ENCODE measurements at places on chromosomes 16 and 17. TPM values are rescaled to one million over a fixed set of nuclear protein-coding genes. Genes with fewer than 3 reads are reported as not detected.

- H3K4me3 ChIP-seq, result peak overlapping the region; percentile 54
- peaks cover 42% of the 10 kb centered on the region for H3K27me3 ChIP-seq
- DNase-seq, result no peak
- H3K27ac ChIP-seq, result no peak overlapping the region
Observed at GRCh38 chr16:1334739-1335138, 1.3 kb downstream of the BAIAP3 start.

Gene TNK1
- 4.1 TPM for total RNA-seq

GRCh38 chr16:46790599-46791270 is 40.2 kb downstream of the C16orf87 start:
- no peaks in the 10 kb centered on the region for H3K27me3 ChIP-seq
- H3K4me3 ChIP-seq, result peak overlapping the region; percentile 71
- H3K4me1 ChIP-seq, result no peaks in the 10 kb centered on the region

DNA sequence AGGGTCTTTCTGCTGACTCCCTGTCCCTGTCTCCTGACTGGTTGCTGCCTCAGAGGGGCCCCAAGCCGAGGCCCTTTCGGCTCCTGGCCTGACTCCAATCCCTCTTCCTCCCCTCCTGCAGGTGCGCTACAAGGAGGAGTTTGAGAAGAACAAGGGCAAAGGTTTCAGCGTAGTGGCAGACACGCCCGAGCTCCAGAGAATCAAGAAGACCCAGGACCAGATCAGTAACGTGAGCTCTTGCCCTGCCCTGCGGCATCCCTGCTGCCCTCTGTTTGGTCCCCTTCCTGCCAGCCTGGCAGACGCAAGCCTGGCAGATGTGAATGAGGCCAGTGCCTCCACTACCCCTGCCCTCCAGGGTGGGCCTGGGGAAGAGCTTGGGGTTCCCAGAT is 27.1 kb upstream of the LASP1NB start:
- no peaks in the 10 kb centered on the region for H3K27me3 ChIP-seq
- H3K27ac ChIP-seq, result peak overlapping the region; percentile 78
- H3K4me3 ChIP-seq, result peak overlapping the region; percentile 5
- peaks cover 83% of the 10 kb centered on the region for H3K36me3 ChIP-seq

Gene NLRC3
- total RNA-seq, result 3.9 TPM

DNA sequence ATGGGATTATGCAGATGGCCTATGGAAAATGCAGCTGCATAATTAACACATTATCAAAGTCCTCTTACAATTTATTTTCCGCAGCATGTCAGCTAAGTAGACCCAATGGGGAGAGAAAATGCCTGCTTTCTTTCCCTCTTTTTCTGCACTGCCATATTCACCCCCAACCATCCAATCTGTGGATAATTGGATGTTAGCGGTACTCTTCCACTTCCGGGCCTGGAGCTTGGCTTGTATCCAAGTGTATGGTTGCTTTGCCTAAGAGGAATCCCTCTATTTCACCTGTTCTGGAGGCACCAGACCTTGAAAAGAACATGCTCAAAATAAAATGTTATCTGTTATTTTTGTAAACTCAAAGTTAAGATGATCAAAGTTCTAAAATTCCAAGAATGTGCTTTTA is 41.1 kb upstream of the CACNG3 start:
- H3K4me3 ChIP-seq, result no peak overlapping the region
- no peak overlapping the region for H3K27ac ChIP-seq
- no peaks in the 10 kb centered on the region for H3K4me1 ChIP-seq
- peaks cover 9% of the 10 kb centered on the region for H3K36me3 ChIP-seq
- no peaks in the 10 kb centered on the region for H3K27me3 ChIP-seq

DNA sequence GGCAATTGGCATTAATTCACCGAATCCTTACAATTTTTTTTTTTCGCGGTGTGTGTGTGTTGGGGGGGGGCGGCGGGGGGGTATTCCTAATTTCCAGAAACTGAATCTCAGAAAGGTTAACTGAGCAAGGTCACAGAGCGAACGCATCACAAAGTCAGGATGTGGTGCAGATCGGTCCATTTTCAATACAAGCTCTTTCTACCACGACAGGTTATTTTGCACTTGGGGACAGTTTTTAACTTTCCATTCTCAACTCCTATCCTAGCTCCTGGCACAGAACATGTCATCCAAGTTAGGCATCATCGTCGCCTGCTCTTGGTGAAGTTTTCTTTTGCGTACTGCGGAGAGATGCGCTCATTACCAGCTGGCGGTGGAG is 15.4 kb upstream of the ERN1 start:
- peak overlapping the region; percentile 96 for H3K27ac ChIP-seq
- peaks cover 2% of the 10 kb centered on the region for H3K36me3 ChIP-seq
- no peak for DNase-seq
- H3K27me3 ChIP-seq, result no peaks in the 10 kb centered on the region
- H3K4me3 ChIP-seq, result peak overlapping the region; percentile 92

- H3K27me3 ChIP-seq, result peaks cover 15% of the 10 kb centered on the region
- no peaks in the 10 kb centered on the region for H3K36me3 ChIP-seq
- peak overlapping the region; percentile 73 for H3K27ac ChIP-seq
- DNase-seq, result no peak
- H3K4me3 ChIP-seq, result peak overlapping the region; percentile 58
Observed at GRCh38 chr17:32927201-32927723, 691 bp upstream of the TMEM98 start.

Gene TRIM72
- total RNA-seq, result 0.06 TPM

Gene ARHGDIG
- total RNA-seq, result not detected

GRCh38 chr16:63201851-63202250 is 1165.6 kb upstream of the CDH8 start:
- no peak overlapping the region for H3K27ac ChIP-seq
- H3K4me1 ChIP-seq, result no peaks in the 10 kb centered on the region
- H3K4me3 ChIP-seq, result no peak overlapping the region

DNA sequence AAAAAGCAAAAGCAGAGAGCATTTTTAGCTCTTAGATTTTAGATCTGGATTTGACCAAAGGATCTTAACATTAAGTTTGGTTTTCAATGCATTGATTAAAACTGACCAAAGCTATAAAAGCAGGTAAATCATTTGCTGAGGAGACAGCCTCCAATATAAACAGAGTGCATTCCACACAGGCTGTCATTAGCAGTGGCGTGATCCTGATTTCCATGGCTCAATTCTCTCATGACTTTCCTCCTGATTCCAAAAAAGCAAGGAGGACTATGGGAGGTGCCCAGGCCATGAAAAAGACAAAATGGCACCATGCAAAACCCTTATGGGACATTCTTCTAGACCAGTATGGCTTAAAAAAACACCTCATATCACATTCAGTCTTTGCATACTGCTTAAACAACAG is 53.5 kb downstream of the PARN start:
- no peak overlapping the region for H3K4me3 ChIP-seq
- no peak for DNase-seq

GRCh38 chr17:17668358-17668757 is 12.9 kb upstream of the RAI1 start:
- no peaks in the 10 kb centered on the region for H3K27me3 ChIP-seq
- H3K4me1 ChIP-seq, result peaks cover 19% of the 10 kb centered on the region
- no peak overlapping the region for H3K27ac ChIP-seq
- no peak overlapping the region for H3K4me3 ChIP-seq

Gene EMC6
- total RNA-seq, result 32.9 TPM

Gene SLC35G6
- not detected for total RNA-seq

DNA sequence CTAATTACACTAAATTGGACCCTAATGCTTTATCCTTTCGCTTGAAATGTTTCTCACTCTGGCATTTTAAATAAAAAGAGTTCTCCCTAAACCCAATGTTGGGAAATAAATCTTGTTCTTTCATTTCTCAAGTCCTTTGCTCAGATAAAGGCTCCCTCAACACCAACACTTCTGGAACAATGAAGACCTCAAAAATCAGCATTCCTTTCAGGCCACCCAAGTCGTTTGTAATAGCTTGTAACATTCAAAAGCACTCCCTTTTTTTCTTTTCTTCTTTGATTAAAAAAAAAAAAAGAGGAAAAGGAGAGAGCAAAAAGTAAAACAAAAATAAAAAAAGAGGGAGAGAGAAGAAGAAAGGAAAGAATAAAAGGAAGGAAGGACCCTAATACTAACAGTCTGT is 23.3 kb upstream of the FOXJ1 start:
- no peaks in the 10 kb centered on the region for H3K4me1 ChIP-seq
- H3K4me3 ChIP-seq, result no peak overlapping the region
- no peak overlapping the region for H3K27ac ChIP-seq
- H3K36me3 ChIP-seq, result no peaks in the 10 kb centered on the region
- no peak for DNase-seq

DNA sequence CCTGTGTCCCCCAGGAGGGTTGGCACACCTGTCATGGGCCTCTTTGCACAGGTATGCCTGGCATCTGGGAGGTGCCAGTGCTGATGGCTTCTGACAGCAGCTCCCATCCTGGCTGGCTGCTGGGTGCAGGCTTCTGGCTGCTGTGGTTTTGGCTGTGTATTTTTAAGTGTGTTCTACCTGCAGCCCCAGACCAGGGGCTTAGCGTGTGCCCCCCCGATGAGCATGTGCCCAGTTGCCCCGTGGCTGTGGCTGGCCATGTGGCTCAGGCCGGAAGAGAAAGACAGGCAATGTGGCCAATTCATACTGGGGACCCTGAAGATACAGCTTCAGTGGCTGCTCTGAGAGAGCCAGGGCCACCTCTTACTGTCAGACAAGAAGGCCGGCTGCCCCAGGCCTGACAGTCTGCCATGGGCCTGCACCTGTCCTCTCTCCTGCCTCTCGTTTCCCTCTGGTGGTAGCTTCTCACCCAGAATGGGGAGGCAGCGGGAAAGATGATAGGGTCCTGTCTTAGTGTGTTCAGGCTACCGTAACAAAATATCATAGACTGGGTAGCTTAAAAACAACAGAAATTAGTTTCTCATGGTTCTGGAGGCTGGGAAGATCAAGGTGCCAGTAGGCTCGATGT is 37.6 kb upstream of the LGALS9 start:
- peaks cover 86% of the 10 kb centered on the region for H3K36me3 ChIP-seq
- DNase-seq, result no peak
- no peaks in the 10 kb centered on the region for H3K4me1 ChIP-seq

- no peak overlapping the region for H3K27ac ChIP-seq
- H3K4me3 ChIP-seq, result no peak overlapping the region
- DNase-seq, result no peak
Observed at GRCh38 chr17:73625991-73626673, 18.1 kb downstream of the SDK2 start.

- no peak for DNase-seq
- peak overlapping the region; percentile 90 for H3K4me3 ChIP-seq
- peak overlapping the region; percentile 95 for H3K27ac ChIP-seq
Observed at GRCh38 chr17:17681744-17682292, 560 bp downstream of the RAI1 start.

DNA sequence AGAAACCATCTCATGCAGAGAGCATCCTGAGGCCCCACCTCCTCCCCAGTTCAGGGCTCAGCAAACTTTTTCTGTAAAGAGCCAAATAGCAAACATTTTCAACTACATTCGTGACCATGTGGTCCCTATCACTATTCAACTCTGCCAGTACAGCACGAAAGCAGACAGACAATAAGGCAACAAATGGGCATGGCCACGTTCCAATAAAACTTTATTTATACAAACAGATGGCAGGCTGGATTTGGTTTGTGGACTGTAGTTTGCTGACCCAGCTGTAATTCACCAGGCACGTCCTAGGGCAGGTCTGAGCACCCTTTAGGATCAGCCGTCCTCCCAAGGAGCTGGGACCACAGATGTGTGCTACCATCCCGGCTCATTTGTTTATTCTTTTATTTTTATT is 27.1 kb upstream of the GPRC5C start:
- no peaks in the 10 kb centered on the region for H3K36me3 ChIP-seq
- H3K27me3 ChIP-seq, result no peaks in the 10 kb centered on the region
- H3K27ac ChIP-seq, result no peak overlapping the region
- no peak overlapping the region for H3K4me3 ChIP-seq

Gene ZNF750
- 4.7 TPM for total RNA-seq

- peak overlapping the region; percentile 99 for H3K4me3 ChIP-seq
- H3K4me1 ChIP-seq, result peaks cover 58% of the 10 kb centered on the region
- no peak for DNase-seq
- H3K36me3 ChIP-seq, result peaks cover 50% of the 10 kb centered on the region
- no peaks in the 10 kb centered on the region for H3K27me3 ChIP-seq
- no peak overlapping the region for H3K27ac ChIP-seq
Observed at GRCh38 chr17:4946312-4946976, 1.9 kb downstream of the PFN1 start.

- DNase-seq, result no peak
- H3K4me3 ChIP-seq, result no peak overlapping the region
- H3K27me3 ChIP-seq, result no peaks in the 10 kb centered on the region
- H3K36me3 ChIP-seq, result peaks cover 98% of the 10 kb centered on the region
Observed at GRCh38 chr17:44878627-44879221, 20.5 kb downstream of the EFTUD2 start.

Gene TP53TG3B
- total RNA-seq, result not detected

- no peak for DNase-seq
- H3K4me3 ChIP-seq, result no peak overlapping the region
- no peak overlapping the region for H3K27ac ChIP-seq
- H3K27me3 ChIP-seq, result no peaks in the 10 kb centered on the region
- H3K4me1 ChIP-seq, result no peaks in the 10 kb centered on the region
Observed at GRCh38 chr16:17850581-17851250, 380.0 kb upstream of the XYLT1 start.

Gene DNAI2
- total RNA-seq, result 6.2 TPM

GRCh38 chr17:75908201-75908600 is 3.5 kb upstream of the MRPL38 start:
- H3K27me3 ChIP-seq, result no peaks in the 10 kb centered on the region
- H3K27ac ChIP-seq, result peak overlapping the region; percentile 68
- H3K36me3 ChIP-seq, result peaks cover 3% of the 10 kb centered on the region

- H3K4me1 ChIP-seq, result peaks cover 91% of the 10 kb centered on the region
- no peaks in the 10 kb centered on the region for H3K36me3 ChIP-seq
- H3K4me3 ChIP-seq, result peak overlapping the region; percentile 19
- peak; percentile 62 for DNase-seq
Observed at GRCh38 chr16:85569615-85570212, 43.4 kb upstream of the GSE1 start.

GRCh38 chr17:302300-302698 is 50.3 kb downstream of the RPH3AL start:
- DNase-seq, result peak; percentile 42
- no peaks in the 10 kb centered on the region for H3K36me3 ChIP-seq
- H3K27ac ChIP-seq, result peak overlapping the region; percentile 67
- no peaks in the 10 kb centered on the region for H3K27me3 ChIP-seq
- peaks cover 4% of the 10 kb centered on the region for H3K4me1 ChIP-seq

Gene NATD1
- 15.7 TPM for total RNA-seq

Gene IFT20
- total RNA-seq, result 33.2 TPM

- H3K27ac ChIP-seq, result no peak overlapping the region
- H3K27me3 ChIP-seq, result no peaks in the 10 kb centered on the region
- no peaks in the 10 kb centered on the region for H3K4me1 ChIP-seq
- H3K36me3 ChIP-seq, result peaks cover 16% of the 10 kb centered on the region
- no peak overlapping the region for H3K4me3 ChIP-seq
- no peak for DNase-seq
Observed at GRCh38 chr16:23694644-23695373, 16.1 kb downstream of the PLK1 start.

Gene IRX3
- total RNA-seq, result 108 TPM

GRCh38 chr16:24723663-24724062 is 5.8 kb upstream of the TNRC6A start:
- DNase-seq, result no peak
- H3K27me3 ChIP-seq, result no peaks in the 10 kb centered on the region
- H3K4me3 ChIP-seq, result no peak overlapping the region
- H3K27ac ChIP-seq, result no peak overlapping the region

- H3K4me3 ChIP-seq, result no peak overlapping the region
- no peak overlapping the region for H3K27ac ChIP-seq
- H3K27me3 ChIP-seq, result no peaks in the 10 kb centered on the region
- peaks cover 90% of the 10 kb centered on the region for H3K36me3 ChIP-seq
- no peak for DNase-seq
Observed at GRCh38 chr17:56992364-56992763, 14.4 kb downstream of the SCPEP1 start.

Gene CRHR1
- total RNA-seq, result not detected

Measured in lower lobe of right lung (tissue), 2 donors.